GM12878 (cell line): ENCODE measurements at places on chromosomes 1 and 21.

DNA sequence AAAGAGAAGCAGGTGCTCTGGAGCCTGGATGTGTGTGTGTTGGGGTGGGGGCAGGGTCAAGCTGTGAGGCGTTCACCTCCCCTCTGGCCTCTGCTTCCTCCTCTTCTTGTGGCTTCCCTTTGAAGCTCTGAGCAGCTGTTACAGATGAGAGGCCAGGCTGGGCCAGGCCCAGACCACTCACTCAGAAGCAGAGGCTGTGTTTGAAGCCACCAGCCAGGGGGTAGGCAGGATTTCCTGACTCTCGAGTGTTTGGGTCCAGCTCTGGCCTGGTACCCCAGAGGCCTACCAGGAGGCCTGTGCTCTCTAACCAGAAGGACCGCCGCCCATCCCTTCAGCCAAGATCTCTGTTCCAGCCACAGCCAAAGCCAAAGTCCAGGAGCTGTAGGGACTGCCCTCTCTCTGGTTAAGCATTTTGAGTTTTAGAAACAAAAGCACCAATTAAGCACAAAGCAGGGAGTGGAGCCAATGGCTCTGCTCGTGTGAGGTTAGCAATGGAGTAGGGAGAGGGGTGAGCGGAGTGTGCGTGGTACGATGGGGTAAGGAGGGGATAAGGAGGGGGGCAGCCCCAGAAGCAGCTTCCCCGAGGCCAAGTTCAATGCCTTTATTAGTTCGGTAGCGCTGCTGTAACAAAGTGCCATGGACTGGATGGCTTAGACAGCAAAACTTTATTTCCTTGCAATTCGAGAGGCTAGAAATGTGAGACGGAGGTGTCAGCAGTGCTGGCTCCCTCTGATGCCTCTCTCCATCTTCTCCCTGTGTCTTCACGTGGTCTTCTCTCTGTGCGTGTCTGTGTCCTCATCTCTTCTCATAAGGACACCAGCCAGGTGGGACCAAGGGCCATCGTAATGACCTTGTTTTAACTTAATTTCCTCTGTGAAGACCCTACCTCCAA, 20.5 kb downstream of the RCSD1 start:
- DNase-seq = no peak

DNA sequence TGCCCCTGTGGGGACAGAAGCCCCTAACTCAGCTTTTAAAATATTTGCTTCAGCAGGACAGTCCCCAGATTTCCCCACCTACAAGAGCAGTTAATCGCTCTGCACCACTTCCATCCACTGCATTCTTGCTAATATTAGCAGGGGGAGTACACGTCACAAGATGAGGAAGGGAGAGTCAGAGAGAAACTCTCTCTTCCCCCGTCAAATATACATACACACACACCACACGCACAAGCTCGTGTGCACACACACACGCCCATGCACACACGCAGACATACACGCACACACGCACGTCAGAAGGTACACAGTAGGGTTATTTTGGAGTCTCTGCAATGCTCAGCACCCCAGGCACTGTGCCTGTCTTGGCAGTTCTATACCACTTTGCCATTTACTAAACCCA, 2.1 kb downstream of the CLCA1 start:
- DNase-seq = no peak

- DNase-seq = no peak
These were observed 285.6 kb downstream of the CACNA1E start for GRCh38 chr1:181768930-181769280.

GRCh38 chr1:22275167-22275566, 132.3 kb upstream of the WNT4 start:
- DNase-seq = no peak

DNA sequence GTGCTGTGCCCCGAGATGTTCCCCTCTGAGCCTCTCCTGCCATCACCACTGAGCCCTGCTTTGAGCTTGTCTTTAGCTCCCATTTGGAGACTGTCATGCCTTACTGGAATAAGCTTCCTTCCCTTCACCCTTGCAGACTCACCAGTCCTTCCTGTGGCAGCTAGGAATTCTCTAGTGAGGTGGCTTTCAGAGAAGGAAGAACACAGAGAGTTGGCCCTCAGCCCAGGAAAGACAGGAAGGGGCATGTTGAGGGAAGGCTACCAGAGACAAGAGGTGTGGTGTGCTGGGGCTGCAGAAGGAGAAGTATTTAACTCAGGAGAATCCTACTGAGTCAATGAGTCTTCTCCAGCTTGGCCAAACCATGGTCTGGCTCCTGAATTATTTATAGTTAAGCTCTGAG, 76.3 kb downstream of the UCK2 start:
- DNase-seq = no peak

GRCh38 chr1:93707956-93708355, 26.3 kb upstream of the BCAR3 start:
- peak; percentile 69 for DNase-seq
